Cardiac septum (tissue), 1 donor: ENCODE measurements at places on chromosomes 1 and 21. TPM values are rescaled to one million over a fixed set of nuclear protein-coding genes. Genes with fewer than 3 reads are reported as not detected.

DNA sequence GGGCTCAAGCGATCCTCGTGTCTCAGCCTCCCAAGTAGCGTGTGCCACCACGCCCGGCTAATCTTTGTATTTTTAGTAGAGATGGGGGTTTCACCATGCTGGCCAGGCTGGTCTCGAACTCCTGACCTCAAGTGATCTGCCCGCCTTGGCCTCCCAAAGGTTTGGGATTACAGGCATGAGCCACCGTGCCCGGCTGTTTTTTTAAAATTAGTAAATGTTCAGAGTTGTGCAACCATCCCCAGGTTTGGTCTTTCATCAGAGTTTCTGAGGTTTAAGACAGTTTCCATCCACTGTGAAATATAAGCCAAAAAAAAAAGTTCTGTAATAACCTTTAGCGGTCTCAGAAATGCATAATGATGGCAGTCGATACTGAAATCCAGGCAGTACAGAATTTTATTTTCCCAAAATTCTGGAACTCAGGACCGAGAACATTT is 550 bp upstream of the SYT11 start:
- no peak for DNase-seq

DNA sequence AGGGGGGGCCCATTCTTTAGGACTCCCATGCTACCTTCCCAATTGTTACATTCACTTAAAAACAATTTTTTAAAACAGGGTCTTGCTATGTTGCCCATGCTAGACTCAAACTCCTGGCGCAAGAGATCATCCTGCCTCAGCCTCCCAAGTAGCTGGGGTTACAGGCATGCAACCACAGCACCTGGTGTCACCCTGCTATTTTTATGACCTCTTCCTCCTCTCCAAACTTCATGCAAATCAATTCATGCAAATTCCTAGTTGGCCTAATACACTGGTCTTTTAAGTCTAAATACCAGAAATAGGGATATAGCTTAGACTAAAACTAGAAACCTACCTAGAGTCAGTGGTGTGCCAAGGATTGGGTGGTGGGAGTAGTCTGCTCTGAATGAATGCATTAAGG is 30.1 kb downstream of the CDKN2C start:
- DNase-seq: no peak

- no peak for DNase-seq
Observed at GRCh38 chr1:233010146-233010545, 59.7 kb downstream of the NTPCR start.

GRCh38 chr1:228228601-228229074 is 20.8 kb downstream of the OBSCN start:
- no peak for DNase-seq

- DNase-seq: no peak
Observed at GRCh38 chr21:33661146-33661545, 18.8 kb downstream of the ITSN1 start.

GRCh38 chr1:236748268-236748870 is 46.7 kb upstream of the MTR start:
- DNase-seq: no peak

- no peak for DNase-seq
Observed at GRCh38 chr1:36913484-36914060, 120.7 kb downstream of the GRIK3 start.

DNA sequence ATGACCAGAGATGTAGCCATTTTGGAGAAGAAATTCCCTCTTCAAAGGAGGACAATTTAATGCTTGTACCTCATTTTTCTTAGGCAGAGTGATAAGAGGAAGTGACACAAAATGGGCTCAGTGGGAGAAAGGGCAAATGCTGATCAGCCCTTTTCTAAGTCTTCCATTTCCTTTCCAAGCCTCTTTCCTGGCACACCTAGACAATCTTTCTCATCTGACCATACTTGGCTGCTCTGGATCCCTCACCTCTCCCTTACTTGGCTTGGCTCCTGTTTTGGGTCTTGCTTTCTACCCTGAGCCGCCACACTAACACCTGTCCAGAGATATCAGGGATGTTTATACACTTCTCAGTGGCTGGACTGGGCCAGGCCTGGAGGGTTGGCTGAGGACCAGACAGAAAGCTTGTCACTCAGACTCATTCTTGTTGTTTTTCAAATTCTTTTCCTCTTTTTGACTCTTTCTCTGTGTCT is 13.1 kb downstream of the TXNIP start:
- no peak for DNase-seq

DNA sequence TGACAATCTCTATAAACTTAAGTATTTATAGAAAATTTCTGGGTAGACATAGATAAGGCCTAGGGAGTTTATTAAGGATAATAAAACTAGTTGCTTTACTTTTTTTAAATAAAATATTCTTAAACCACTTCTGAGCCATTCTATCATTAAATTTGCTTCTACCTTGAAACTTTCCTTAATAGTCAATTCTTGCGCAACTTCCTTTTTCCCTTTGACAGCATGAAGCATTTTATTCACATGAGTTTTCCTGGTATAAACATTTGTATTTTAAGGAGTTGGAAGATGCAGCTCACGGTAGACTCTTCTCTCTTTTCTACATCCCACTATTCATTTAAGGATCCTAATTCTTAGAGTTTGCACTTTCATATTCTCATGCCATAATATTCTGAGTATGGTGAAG is 75.8 kb upstream of the DPH5 start:
- DNase-seq: no peak

GRCh38 chr1:38153778-38154470 is 107.3 kb upstream of the POU3F1 start:
- no peak for DNase-seq

- DNase-seq: no peak
Observed at GRCh38 chr1:174956976-174957375, 42.8 kb upstream of the CACYBP start.

DNA sequence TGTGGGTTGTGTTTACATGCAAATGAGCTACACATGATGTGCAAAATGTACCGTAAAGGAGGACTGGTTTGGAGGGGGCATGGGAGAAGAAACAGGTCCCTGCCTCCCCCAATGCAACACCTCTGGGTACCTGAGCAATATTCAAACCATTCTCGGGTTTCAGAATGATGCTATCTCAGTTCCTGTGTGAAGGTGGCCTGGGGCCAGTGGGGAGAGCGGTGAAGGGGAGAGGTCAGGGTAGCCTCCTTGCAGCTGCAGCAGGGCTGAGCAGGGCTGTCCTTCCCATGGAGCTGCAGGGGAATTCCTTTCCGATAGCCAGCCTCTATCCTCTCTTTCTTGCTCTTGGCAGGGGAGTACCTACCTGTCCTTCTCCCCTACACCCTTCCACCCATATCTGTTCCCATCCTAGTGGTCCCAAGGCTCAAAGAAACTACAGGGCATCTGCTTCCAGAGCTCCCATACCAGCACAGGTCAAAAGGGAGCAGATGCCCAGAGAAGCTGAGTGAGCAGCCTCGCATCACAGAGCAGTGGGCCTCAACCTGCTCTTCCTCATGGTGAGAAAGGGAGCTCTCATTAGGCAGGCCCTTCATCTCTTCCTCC is 11.9 kb downstream of the MEF2D start:
- DNase-seq: no peak

- no peak for DNase-seq
Observed at GRCh38 chr1:15937146-15937545, 38.8 kb downstream of the ZBTB17 start.

GRCh38 chr1:15916417-15916816 is 59.5 kb downstream of the ZBTB17 start:
- DNase-seq: no peak

GRCh38 chr21:24339406-24339805 is 1267.9 kb downstream of the MRPL39 start:
- DNase-seq: no peak

- DNase-seq: peak; percentile 89
Observed at GRCh38 chr1:203267347-203267846, 37.9 kb upstream of the BTG2 start.

RRAGC gene
- total RNA-seq: 23.6 TPM

SLC30A2 gene
- total RNA-seq: 5.0 TPM

ERG gene
- 15.5 TPM for total RNA-seq

APH1A gene
- 57.3 TPM for total RNA-seq

TCHHL1 gene
- total RNA-seq: not detected

CFHR1 gene
- total RNA-seq: not detected

GPR37L1 gene
- total RNA-seq: not detected

ELAVL4 gene
- total RNA-seq: 0.11 TPM

GBP5 gene
- total RNA-seq: 0.94 TPM

TLR5 gene
- total RNA-seq: 1.6 TPM

OR2G6 gene
- not detected for total RNA-seq

IQGAP3 gene
- 0.16 TPM for total RNA-seq

ZNF593OS gene
- total RNA-seq: not detected

SHISAL2A gene
- not detected for total RNA-seq

TMEM167B gene
- total RNA-seq: 37.4 TPM

PROK1 gene
- total RNA-seq: 0.46 TPM

TSTD1 gene
- 12.0 TPM for total RNA-seq

COL8A2 gene
- 1.7 TPM for total RNA-seq
